ENCODE measurements at places on chromosomes 3 and 15.
A peak's percentile ranks its signal among the peaks of the same experiment; 100 is the strongest.

- DNase-seq = no peak
These were observed 173.5 kb downstream of the KLF13 start for GRCh38 chr15:31499953-31500765.

GRCh38 chr3:32882603-32883025, 64.8 kb downstream of the TRIM71 start:
- DNase-seq = no peak

DNA sequence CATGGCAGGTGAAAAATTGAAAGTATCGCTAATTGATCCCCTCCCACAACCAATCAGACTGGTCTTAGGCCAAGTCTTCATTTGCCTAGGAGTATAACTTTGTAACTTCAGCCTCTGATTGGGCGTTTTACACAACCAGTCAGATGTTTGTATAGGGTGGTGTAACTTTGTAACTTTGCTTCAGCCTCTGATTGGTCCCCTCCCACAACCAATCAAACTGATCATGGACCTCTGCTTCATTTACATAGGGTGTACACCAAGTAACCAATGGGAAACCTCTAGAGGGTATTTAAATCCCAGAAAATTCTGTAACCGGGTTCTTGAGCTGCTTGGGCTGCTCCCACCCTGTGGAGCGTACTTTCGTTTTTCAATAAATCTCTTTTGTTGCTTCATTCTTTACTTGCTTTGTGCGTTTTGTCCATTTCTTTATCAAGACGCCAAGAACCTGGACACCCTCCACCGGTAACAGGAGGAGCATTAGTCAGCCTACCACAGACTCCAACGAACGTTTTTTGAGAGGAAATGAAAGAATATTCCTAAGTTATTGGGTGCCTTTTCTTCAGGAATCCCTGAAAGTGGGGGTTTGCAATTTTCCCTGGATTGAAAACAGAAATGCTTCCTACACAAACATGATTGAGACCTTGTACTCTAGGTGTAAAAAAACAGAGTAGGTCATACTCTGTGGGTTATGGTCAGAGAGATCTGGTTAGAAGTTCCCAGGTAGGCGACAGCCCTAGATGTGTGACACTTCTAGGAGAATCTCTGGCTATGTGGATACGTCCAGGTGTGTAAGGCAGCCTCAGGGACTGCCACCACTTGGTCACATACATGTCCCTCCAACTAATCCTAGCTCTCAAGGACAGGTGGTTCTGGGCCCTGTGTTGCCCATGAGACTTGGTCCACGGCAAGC, 5.5 kb upstream of the SACM1L start:
- no peak for DNase-seq

DNA sequence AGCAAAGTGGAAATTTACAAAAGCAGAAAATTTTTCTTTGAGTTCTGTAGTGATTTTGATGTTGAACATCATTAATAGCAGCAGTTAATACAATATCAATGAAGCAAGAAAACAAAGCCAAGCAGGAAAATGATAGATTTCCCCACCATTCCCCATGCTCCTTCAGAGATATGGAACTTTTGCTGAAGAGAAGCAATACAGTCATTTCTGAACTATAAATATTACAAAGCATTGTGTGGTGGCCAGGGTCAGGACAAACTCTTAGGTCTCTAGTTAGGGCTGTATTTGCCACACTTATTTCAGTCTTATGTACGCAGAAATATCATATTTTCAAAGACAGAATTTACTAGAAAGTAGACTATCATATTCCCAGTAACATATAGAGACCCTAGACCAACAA, 88.8 kb upstream of the P3H2 start:
- DNase-seq = no peak

DNA sequence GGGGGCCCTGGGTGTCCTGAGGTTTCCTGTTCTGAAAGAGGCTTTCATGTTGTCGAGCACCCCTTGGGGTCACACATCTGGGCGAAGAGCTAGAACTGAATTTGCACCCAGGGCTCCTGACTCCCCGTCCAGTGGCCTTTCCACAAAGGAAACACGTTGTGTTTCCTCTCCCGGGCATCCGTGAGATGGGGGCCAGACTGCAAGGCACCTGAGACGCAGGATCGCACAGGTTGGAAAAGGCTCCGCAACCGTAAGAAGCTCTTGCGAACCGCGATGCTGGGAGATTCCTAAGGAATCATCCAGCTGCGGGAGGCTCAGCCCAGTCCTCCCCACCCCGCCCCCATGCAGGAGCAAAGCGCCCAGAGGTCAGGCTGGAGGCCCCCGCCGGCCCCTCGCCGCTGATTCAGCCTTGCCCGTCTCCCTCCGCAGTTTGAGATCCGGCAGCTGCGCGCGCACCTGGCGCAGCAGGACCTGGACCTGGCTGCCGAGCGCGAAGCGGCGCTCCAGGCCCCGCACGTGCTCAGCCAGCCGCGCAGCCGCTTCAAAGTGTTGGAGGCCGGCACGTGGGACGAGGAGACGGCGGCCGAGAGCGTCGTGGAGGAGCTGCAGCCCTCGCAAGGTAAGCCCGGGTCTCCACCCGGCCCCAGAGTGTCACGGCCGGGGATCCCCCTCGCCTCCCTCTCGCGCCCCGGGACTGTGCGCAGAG, 119.6 kb downstream of the ETFA start:
- no peak for DNase-seq

DNA sequence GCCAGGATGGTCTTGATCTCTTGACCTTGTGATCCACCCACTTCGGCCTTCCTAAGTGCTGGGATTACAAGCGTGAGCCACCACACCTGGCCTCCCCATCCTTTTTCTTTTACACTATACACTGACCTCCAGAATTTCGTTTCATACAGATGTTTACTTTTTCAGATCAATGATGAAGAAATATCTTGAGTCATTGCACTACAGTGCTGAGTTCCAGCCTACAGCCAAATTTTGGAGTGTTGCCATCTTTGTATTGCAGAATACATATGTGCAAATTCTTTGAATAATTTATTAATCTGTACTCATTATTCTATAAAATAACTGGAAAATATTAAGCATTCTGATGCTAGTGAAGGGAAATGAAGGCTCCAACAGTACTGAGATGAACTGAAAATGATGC, 12.5 kb downstream of the ZPLD1 start:
- no peak for DNase-seq

DNA sequence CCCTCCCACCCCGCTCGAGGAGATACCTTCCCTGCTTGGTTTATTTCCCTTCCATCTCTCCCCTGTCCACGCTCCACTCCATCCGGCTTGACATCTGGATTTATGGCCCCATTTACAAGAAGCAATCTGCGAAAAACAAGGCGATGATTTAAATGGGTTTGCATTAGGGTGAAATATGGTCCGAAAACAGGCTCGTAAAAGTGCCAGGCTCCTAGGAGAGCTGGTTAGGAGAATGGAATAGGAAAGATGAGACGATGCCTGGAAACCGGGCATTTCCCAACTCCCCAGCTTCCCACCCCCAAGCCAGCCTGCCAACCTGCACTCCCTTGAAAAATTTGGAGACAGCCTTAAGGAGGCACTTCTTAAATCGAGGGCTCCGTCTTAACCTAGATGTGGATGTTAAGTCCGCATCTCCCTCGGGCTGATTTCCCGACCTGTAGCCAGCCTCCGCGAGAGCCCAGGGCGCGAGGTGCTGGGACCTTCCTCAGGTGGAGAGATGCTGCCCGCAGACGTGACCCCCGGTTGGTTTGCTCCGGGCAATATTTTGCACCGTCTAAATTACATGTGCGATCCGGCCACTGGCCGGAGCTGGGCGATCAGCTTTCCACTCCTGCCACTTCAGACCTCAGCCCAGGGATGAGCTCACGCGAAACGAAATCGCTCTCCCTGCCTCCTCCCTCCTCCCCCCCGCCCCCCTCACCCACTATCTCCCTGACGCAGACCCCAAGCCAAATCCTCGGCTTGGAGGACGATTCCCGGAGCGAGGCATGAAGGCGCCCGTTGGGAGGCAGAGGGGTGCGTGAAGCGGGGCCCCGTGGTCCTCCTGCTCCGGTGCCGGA, 1.3 kb downstream of the GRM7 start:
- DNase-seq = no peak

- DNase-seq = no peak
These were observed 259.1 kb upstream of the TPM1 start for GRCh38 chr15:62783303-62783957.

- no peak for DNase-seq
These were observed 225.6 kb downstream of the TBL1XR1 start for GRCh38 chr3:176971613-176972174.

- peak; percentile 31 for DNase-seq
These were observed 124.2 kb downstream of the SHQ1 start for GRCh38 chr3:72724070-72724469.

DNA sequence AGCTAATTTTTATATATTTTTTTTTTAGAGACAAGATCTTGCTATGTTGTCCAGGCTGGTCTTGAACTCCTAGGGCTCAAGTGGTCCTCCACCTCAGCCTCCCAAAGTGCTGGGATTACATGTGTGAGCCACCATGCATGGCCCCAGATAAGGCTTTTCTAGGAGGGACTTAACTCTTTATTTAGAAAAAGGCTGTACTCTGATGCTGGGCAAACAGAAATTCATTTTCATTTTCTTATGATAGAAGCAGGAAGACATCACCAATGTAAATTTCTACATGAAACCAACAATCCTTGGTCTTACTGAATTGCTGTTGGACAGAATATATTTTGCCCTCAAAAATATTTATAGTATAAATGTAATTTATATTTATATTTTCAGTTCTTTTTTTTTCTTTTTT, 9.6 kb downstream of the NIPA1 start:
- no peak for DNase-seq

GRCh38 chr3:99713440-99713839, 75.0 kb downstream of the COL8A1 start:
- DNase-seq = no peak

DNA sequence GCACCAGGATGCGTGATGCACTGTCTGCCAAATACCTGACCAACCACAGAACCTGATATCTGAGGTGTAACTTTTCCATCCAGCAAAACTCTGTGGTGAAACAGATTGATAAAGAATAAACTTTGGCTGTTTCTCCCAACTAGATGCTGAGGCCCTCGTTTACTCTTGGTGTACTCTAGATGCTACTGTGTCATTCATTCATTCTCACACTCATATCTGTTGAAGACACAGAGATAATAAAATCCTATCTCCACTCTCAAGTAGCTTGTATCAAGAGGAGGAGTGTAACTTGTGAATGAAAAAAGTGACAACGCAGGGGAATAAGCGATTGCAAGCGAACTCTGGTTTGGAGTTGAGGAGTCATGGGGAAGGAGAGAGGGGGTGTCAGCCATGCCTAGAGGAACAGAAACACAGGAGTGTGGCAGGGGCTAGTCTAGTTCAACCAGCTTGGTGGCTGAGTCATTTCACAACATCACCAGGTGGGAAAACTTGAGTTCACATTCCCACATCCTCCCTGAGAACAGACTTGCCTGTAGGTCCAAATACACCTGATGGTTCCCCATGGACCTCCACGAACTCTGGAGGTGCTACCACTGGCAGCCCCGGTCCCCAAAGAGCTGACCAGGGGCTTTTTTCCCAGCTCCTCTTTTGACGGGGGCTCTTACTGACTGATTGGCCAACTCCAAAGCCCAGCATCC, 73.3 kb upstream of the SNRK start:
- DNase-seq = no peak

GRCh38 chr15:91849180-91849579, 4.3 kb upstream of the SLCO3A1 start:
- DNase-seq = no peak

GRCh38 chr3:180321534-180321933, 280.4 kb upstream of the TTC14 start:
- no peak for DNase-seq

DNA sequence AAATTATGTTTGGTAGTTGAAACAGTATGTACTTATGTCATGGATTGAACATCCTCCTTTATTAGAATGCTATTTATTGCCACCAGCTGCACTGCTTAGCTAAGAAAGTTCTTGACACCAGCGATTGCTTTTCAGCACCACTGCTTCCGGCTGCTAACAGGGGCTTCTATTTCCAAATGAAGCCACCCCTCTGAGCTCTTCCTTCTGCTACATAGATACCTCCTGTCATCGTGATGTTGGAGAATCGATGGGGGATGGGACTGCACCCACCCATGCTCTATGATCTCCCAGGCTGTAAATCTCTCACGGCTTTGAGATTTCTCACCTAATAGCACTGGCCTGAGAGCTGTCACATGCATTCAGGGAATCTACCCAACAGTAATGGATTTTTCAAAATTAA, 259.2 kb downstream of the MEIS2 start:
- DNase-seq = no peak

DNA sequence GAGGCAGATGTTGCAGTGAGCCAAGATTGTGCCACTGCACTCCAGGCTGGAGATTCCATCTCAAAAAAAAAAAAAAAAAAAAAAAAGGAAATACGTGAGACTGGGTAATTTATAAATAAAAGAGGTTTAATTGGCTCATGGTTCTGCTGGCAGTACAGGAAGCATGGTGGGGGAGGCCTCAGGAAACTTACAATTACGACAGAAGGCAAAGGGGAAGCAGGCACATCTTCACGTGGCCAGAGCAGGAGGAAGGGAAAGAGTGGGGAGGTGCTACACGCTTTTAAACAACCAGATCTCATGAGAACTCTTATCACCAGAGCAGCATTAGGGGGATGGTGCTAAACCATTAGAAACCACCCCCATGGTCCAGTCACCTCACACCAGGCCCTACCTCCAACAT, 138.2 kb upstream of the IL12A start:
- no peak for DNase-seq

DNA sequence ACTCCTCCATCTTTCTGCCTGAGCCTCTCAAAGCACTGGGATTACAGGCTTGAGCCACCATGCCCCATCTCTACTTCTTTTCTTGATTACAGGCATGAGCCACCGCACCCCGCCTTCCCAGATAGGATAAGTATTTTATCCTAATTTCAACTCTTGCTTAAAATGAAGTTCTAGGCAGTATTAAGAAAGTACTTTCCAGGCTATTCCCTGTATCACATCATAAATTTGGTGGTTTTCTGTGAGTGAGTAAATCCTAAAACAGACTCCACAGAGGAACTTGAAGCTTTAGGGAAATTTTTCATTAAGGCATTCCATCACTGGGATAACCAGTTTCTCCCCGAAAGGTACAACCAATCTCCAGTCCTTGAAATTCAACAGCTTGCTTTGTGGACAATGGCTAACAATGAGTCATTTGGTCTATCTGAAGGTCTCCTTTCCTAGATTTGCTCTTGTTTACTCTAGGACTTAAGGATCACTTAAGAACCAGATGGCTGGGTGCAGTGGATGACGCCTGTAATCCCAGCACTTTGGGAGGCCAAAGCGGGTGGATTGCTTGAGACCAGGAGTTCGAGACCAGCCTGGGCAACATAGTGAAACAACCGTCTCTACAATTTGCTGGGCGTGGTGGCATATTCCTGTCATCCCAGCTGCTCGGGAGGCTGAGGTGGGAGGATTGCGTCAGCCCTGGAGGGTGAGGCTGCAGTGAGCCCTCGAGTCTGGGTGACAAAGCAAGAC, 49.7 kb upstream of the SKIL start:
- DNase-seq = peak; percentile 84

DNA sequence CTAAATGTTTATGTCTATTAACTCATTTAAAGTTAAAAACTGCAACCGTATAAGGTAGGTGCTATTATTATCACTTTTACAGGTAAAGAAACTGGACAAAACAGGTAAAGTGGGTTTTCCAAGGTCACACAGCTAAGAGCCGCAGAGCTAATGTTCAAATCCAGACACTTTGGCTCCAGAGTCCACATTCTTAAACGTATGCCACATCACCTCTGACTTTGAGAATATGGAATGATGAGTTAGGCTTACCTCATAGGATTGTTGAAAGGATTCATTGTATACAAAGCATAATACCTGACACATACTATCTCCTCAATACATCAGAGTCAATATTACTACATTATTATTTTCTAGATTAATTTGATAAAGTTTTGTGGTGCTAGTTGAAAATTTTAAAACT, 240.9 kb upstream of the STT3B start:
- no peak for DNase-seq
